Lung microvascular endothelial cell (primary cell): ENCODE measurements at places on chromosomes 4 and X. TPM values are rescaled to one million over a fixed set of nuclear protein-coding genes. Genes with fewer than 3 reads are reported as not detected.

Gene HSFX2
- 0.22 and 0.40 TPM in 2 replicates for total RNA-seq

Gene NIPAL1
- total RNA-seq, result under 0.01 and 0.20 TPM in 2 replicates

Gene DUSP21
- not detected in 2 replicates for total RNA-seq

Gene EGF
- not detected in 2 replicates for total RNA-seq

Gene BEX3
- total RNA-seq, result 200 and 209 TPM in 2 replicates

Gene ZNF330
- total RNA-seq, result 16.6 and 22.2 TPM in 2 replicates

Gene SLC6A8
- 2.4 TPM in 2 replicates for total RNA-seq

Gene PLS3
- 277 and 321 TPM in 2 replicates for total RNA-seq

Gene SMARCAD1
- total RNA-seq, result 23.1 and 27.2 TPM in 2 replicates

Gene SSX1
- not detected in 2 replicates for total RNA-seq

Gene DCX
- not detected in 2 replicates for total RNA-seq

DNA sequence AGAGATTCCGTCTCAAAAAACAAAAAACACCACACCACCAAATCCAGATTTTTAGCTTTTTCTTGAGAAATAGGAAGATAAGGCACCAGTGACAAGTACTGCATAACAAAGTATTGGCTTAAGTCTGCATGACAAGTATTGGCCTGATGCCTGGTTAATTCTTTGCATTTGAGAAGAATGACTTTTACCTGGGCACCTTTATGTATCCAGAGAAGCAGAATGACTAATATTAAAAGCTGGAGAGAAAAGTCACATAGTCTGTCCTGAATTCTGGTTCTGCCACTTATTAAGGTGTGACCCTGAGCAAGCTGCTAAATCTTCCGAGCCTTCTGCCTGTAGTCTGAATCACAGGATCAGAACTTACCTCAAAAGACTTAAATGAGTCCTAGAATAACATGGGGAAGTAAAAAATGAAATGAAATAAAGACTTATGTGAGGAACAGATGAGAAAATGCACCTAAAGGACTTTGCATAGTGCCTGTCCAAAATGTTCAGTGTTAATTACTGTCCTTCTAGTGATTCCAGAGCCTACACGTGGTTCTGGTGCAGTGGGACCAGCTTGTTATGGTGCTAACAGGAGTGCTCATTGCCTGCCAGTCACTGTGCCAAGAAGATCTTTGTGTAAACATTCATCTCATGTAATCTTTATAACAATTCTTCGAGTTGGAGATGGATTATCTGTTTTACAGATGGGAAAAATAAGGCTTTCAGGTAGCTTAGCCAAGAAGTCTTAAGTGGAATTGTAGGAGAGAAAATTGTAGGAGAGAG lies 31.6 kb downstream of the UGDH start:
- DNase-seq, result no peak

DNA sequence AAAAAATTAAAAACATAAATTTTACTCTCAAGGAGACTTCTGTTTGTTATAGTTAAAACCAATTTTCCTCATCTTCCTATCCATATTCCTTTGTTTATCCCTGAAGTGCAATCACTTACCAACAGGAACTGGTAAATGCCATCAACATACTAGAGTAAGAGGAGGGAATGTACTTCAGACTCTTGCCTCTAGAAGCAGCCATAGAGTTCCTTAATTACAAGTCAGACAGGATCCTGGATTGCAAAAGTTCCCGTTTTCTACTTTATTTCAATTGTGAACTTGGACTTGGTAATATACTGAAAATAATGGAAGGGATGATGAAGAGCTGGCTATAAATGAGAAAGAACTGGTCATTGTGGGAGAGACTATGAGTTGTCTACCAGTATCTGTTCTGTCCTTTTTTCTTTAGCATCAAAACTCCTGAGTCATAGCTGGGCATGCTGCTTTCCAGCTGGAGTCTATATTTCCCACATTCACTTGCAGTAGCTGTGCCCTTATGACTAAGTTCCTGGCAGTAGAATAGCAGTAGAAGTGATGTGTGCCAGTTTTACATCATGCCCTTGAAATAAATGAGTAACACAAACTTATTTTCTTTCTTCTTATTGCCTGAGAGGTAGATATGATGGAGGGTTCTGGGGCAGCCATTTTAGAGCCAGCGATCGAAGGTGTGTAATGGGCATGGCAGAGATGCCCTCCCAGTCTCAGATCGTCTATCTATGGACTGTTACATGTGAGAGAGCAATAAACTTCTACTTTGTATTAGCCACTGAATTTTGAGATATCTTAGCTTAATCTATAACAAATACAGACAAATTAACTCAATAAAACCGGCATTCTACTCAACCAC lies 26.8 kb upstream of the SPARCL1 start:
- peak; percentile 57 for DNase-seq

GRCh38 chr4:121765971-121766538 lies 1.1 kb upstream of the SMIM43 start:
- no peak for DNase-seq

- no peak for DNase-seq
Measured at GRCh38 chr4:159489646-159490045, 386.8 kb downstream of the RAPGEF2 start.

DNA sequence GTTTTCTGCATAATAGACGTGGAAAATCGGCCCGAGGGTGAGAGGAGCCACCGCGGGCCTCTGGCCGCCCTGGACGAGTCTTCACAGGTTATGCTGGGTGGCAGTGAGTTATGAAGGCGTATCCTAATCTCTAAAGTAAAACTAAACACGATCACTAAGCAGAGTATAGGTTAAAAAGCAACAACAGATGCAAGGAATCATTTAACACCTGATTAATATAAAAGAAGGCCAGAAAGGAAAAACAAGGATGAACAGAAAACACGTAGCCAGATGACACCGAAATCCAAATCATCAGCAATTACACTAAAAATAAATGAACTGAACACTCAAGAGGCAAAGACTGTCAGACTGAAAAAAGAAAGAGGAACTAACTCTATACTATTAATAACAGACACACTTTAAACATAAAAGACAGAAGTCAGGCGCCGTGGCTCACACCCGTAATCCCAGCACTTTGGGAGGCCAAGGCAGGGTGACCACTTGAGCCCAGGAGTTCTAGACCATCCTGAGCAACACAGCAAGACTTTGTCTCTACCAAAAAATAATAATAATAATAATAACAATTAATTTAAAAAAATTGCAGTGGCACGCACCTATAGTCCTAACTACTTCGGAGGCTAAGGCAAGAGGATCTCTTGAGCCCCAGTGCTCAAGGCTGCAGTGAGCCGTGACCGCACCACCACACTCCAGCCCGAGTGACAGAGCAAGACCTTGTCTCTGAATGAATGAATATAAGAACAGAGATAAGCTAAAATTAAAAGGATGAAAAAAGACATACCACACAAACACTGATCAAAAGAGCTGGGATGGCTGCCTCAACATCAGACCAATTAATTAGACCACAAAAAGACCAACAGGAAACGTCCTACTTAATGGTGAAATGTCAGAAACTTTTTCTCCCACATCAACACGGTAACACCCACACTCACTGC lies 30.0 kb downstream of the CTBP1 start:
- DNase-seq, result no peak

DNA sequence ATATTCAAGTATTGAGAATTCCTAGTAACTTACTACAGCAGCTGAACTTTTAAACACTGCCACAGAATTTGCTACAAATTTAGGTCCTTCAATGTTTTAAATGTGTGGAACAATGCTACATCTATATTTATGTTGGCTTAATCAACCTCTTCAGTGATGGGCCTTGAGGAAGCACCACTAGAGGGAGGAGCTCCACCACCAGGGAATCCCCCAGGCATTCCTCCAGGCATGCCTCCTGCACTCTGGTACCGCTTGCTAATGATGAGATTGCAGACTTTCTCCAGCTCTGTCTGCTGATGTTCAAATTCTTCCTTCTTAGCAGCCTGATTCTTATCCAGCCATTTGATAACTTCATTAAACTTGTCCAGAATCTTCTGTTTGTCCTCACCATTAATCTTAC lies 190.8 kb downstream of the HTR2C start:
- no peak for DNase-seq

- DNase-seq, result no peak
Measured at GRCh38 chr4:107213410-107213809, 177.3 kb upstream of the DKK2 start.

- no peak for DNase-seq
Measured at GRCh38 chr4:134952305-134952704, 750.7 kb upstream of the PABPC4L start.

- no peak for DNase-seq
Measured at GRCh38 chr4:14415146-14415545, 587.1 kb upstream of the CPEB2 start.

DNA sequence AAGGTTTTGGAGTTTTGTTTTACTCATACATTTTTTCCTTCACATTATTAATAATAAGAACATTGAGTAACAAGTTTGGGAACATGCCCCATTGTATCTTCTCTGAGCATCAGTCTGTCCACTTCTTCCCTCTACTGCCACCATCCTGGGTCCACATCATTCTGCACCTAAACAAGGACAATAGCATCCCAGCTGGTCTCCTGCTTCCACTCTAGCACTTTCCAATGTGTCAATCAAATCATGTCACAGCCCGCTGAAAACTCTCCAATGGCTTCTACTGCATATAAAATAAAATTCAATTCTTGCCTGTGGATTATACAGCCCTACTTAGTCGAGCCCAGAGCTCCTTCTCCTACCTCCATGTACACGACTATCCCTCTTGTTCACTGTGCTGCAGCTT lies 66.8 kb upstream of the RBPJ start:
- DNase-seq, result no peak

GRCh38 chr4:44632089-44632488 lies 19.3 kb downstream of the YIPF7 start:
- no peak for DNase-seq

GRCh38 chr4:108301545-108302251 lies 133.0 kb upstream of the LEF1 start:
- DNase-seq, result no peak

DNA sequence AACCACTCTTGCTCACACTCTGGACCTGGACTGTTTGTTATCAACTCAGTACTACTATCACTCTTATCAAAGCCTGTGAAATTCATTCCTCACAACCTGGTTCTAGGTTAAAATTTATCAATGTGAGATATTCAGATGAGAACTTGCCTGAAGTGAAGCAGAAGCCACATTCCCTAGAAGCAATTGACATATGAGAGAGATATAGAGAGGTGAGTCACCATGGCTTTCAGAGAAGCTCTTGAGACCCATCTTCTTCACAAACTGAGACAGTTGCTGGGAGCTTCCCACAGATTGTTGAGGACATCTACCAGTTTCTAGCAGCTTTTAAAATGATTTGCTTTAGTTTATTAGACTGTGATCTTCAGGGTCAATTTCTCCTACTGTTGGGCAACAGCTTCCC lies 316.9 kb upstream of the TET2 start:
- no peak for DNase-seq

DNA sequence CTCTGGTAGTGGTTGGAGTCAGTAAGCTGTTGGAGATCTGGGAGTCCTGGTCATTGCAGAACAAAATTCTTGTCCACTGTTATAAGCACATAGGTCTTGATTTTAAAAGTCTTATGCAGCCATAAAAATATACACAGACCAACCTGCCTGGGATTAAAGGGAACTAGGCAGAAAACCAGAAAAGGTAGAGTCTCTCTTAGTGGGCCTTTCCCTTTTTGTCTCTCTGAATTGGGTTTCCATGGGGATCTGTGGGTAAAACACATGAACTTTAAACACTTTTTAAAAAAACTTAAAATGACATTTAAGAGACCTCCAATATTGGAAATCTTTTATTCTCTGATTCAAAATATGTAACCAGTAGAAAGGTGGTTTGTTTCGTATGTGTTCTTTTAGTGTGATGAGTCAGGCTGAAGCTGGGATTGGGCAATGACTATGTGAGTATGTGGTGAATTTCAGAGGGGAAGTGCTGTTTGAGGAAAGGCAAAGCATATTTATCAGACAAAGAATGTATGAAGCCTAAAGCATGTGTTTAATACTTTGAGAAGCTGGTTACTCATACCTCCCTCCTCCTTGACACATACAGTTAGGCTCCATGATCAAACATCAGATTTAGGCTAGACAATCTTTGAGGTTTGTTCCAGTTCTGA lies 29.6 kb downstream of the SLC16A2 start:
- peak; percentile 2 for DNase-seq

- DNase-seq, result no peak
Measured at GRCh38 chr4:183733181-183733580, 74.1 kb downstream of the TRAPPC11 start.

- DNase-seq, result peak; percentile 82
Measured at GRCh38 chr4:75745721-75746199, 21.4 kb downstream of the USO1 start.

GRCh38 chr4:8378101-8378724 lies 62.3 kb downstream of the ACOX3 start:
- no peak for DNase-seq

- no peak for DNase-seq
Measured at GRCh38 chrX:137052643-137053235, 18.9 kb upstream of the GPR101 start.

DNA sequence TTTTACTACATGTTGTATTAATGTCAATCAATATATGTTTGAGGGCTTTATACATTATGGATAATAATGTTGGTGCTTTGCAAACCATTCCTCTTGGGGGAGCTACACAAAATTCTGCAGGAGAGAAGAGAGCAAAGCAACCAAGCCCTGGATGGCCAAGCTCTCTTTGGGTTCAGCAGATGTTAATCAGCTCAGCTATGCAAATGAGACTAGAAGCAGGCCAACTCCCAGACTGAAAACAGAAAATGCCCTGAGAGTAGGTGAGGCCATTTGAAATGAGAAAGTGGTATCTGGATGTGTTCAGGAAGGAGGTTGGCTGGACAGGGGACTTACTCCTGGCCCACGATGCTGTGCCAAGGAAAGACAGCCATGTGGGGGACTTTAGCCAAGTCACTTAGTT lies 387.0 kb downstream of the BCOR start:
- DNase-seq, result no peak
